Mucosa of gallbladder (tissue), 1 donor: ENCODE measurements at places on chromosomes 3 and 15. TPM values are rescaled to one million over a fixed set of nuclear protein-coding genes. Genes with fewer than 3 reads are reported as not detected.

GRCh38 chr3:182716114-182716688 lies 77.1 kb upstream of the ATP11B start:
- DNase-seq: no peak

GRCh38 chr3:11245827-11246662 lies 26.2 kb upstream of the ATG7 start:
- no peak for DNase-seq

- no peak for DNase-seq
Measured at GRCh38 chr3:20769430-20769829, 583.4 kb upstream of the SGO1 start.

GRCh38 chr3:53677413-53677812 lies 168.8 kb downstream of the CHDH start:
- DNase-seq: no peak

DNA sequence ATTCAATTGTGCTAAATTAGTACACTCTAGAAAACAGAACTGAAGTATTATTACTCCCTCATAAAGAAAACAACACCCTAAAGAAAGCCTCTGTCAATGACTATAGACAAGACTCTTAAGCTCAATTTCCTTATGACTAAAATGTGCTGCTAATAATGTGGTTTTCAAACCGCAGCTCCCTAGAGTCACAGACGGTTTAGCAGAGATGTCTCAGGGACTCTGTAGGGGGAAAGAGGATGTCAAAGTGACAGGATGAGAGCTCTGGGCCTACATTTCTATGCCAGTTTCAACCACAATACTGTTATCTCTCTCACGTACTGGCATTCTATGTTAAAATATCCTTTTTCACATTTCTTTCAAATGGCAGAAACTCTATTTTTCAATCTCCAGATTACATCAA lies 37.6 kb upstream of the WDR49 start:
- no peak for DNase-seq

- peak; percentile 46 for DNase-seq
Measured at GRCh38 chr15:89442671-89443307, 53.6 kb downstream of the RHCG start.

Gene CCK
- total RNA-seq: 1.3 TPM

Gene ACKR4
- 4.2 TPM for total RNA-seq
